ENCODE measurements at places on chromosomes 7 and 10.
A peak's percentile ranks its signal among the peaks of the same experiment; 100 is the strongest.

DNA sequence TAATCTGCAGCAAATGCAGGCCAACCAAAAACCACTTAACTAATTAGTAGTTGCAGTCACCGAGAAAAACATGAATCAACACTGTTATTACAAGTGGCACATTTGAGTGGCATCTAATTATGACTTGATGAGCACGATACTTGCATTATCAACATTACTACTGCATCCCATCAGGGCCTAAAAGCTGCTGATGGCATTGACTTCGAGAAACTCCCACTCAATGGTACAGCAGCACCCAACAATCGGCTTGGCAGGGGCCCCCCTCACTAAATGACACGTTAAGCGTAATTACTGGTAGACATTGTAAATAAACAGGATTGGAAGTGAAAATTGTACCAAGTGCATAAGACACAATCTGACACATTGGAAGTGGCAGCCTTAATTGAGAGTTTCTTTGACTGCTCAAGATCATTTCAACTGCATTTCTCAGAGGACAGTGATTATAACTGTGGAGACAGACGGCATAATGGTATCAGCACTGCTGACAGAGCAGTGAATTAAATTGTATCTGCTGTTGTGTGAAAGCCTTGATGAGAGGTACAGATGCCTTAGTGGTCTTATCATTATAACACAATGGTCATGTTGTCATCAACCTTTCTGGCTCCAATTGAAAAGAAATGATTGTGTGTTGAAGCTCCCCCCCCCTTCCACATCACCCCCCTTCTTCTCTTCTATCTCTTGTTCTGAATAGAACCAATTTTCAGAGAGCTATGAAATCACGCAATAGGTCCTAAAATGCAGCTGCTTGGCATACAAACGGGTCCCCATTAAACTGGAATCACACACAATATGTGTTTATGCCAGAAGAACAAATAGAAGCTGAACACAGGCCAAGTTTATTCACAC is 43.4 kb downstream of the SHTN1 start:
- DNase-seq: peak; percentile 31

DNA sequence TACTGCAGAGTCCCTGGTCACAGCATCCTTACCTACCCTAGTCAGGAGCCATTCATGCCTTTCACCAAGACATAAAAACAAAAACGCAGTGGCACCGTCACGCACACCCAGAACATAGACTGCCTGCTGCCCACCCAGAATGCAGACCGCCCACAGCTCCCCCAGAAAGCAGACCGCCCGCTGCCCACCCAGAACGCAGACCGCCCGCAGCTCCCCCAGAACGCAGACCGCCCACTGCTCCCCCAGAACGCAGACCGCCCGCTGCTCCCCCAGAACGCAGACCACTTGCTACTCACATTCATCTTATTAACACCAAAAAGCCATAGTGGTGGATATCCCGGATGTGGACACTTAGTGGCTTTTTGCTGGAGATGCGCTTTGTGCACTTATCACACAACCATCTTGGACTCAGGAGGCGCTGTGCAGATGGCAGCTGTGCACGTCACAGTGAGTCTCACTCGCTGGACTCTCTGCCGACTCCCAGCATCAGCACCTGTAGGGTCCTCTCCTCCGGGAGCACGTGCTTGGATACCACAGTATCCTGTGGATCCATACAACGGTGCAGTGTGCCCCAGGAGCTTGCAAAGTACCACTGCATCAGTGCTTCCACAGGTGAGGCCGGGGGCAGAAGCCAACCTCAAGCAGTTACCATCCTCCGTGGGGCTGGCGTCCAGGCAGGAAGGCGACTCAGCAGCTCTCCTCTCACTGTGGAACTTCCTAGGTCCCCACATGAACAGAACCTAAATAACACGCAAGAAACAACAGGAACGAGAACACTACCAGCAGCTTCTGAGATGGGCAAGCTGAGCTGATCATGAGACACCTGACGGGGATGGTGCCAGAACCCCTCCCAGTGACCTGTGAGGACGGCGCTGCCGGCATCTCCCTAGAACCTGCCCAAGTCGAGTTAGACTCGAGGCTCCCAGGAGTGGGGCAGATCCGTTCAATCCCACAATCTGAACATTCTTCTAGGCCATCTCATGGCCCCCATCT is 161.0 kb downstream of the DIP2C start:
- DNase-seq: no peak

DNA sequence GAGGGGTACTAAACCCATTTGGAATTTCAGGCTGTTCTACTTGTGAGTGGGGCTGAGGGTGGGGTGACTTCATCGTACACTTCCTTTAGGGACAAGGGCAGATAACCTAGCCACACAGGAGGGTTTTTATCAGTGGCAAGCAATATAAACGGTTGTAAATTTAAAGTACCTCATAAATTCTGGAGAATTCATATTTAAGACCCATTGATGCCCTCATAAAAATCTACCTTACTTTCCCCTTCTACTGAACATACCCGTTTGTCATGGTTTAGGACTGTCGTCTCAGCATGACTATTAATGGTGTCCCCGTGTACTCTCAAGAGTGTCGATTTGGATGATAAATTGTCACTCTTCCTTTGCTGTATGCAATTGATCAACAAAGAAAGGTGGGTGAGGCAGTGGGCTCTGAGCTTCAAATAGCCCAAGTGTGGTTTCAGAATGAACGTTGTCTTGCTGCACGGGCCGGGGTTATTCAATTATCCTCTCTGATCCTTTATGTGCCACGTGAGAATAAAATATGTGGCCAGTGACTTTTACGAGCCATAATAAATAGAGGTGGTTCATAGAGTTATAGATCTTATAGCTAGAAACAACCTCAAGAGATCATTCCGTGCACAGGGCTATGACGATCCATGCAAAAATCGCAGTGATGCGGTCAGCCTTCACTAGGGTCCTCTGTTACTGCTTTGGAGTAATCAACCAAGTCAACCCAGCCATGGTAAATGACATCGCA is 82.2 kb downstream of the FAM107B start:
- peak; percentile 15 for DNase-seq

- DNase-seq: peak; percentile 65
Measured at GRCh38 chr10:100996678-100997359, 2.8 kb upstream of the LZTS2 start.

DNA sequence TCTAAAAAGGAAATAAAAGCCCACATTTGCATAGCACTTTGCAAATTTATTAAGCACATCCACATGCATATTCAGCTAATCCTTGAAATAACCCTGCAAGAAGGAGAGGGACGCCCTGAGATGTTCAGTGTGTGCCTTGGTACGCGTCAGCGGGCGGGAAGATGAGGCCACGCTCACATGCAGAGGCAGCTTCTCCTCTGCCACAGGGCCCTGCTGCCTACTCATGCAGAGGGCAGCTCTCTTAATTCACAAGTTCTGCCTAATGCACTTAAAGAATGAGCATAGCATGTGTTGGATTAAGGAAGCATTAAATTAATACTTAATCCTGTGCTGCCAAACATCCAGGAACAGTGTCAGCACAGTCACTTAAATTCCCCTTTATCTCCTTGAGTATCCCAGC is 132.3 kb downstream of the HECW1 start:
- DNase-seq: no peak

GRCh38 chr7:141679014-141679413 is 23.0 kb downstream of the DENND11 start:
- DNase-seq: no peak

DNA sequence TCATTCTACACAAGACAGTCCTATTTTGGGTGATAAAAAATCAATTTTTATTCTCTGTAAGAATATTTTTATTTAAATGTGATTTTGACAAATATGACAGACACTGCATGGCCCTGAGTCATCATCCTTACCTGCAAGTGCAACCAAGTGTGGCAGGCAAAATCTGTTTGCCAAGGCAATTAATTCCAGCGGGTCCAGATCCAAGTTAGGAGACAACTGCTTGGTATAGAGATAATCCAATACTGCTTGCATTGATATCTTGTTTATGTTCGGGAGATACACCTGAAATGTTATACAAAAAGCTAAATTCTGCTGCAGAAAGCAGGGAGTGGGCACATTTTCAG is 66.2 kb downstream of the RHOBTB1 start:
- DNase-seq: no peak
